ENCODE measurements at places on chromosomes 4 and X.

DNA sequence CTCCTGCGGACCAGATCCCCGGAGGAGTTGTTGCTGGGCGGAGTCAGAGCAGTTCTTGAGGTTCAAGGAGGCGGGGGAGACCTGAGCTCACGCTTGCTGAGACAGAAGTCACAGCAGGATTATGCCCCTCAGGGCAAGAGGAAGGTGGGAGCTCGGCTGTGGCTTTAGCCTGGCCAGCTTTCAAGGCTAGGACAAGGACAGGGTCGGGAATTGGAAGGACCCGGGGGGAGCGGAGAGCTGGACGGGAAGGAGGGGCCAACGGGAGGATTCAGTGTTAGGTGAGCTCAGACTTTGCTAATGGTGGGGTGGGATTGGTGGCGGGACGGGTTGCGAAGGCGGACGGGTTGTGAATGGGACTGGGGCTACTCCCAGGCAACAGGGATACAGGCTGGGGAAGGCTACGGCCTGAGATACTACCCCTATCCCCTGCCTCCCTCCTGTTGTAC lies at the start of gene RIBC1:
RIBC1 (plus strand) TSS at position 13 of the 446 bp plus-strand sequence. CDS start 3,404 bp downstream, outside the sequence.
- no peak for DNase-seq

DNA sequence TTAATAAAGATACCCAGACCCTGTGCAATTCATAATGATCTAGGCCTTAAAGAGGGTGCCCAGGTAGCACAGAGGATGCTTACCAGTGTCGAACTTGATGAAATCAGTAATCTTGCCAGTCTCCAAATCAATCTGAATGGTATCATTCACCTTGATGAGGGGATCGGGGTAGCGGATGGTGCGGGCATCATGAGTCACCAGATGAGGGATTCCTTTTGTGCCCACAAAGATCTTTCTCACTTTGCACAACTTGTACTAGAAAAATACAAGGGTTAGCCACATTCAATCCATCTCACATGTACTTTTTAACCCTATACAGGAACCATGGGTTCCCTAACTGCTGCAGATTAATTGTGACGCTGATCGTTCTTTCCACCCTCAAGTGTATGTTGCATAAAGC lies 3.3 kb downstream of the RPS4X start:
- DNase-seq: no peak

- no peak for DNase-seq
These were observed 1591.4 kb upstream of the PCDH7 start for GRCh38 chr4:29128810-29129209.

DNA sequence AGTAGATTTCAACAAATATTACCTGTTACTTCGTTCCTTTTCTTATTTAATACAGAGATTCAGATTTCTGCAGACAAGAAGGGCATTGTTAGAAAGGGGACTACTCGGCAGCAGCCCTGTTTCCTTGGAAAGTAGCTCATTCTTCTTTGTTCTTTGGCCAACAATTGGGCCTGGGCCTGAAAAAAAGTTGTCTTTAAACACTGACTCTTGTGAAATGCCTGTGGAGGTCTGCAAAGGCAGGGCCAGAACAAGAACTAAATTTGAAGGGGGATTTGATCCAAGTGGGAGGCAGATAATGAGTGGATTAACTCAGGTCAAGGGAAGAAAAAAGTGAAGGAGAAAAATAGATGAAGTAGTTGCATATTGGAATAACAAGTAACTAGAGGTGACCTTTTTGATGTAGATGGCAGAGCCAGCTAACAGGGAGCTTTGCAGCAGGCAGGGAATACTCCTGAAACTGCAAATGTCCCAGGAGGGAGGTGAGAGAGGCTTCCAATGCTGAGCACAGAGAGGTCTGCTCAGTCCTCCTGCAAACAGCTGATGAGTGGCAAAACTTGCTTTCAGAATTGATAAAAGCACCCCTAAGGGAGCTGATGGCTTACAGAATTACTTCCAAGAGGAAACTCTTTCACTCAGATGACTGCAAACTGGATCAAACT lies 393.2 kb upstream of the HS3ST1 start:
- no peak for DNase-seq

- DNase-seq: no peak
These were observed 101.3 kb downstream of the DCHS2 start for GRCh38 chr4:154390324-154390723.

GRCh38 chr4:8850830-8851188 lies 20.8 kb downstream of the HMX1 start:
- no peak for DNase-seq

DNA sequence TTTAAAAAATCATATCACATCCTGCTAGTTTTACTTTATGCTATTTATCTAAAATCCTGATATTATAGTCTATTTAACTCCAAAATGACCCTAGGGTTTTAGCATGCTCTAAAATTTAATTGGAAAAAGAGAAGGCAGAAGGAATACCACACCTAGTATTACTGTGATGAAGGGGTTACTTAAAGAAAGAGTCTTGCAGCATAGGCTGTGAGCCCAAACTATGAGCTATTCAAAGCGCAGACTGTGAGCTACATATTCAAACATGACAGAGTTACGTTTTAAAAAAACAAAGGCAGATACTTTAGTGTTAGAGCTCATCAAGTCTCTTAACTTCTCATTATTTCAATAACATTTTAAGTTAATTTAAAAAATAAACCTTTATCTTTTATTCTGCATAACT lies 247.7 kb upstream of the ETNPPL start:
- no peak for DNase-seq

GRCh38 chr4:189765301-189765700 lies 175.4 kb upstream of the FRG1 start:
- DNase-seq: no peak

- no peak for DNase-seq
These were observed 309.9 kb downstream of the ARAP2 start for GRCh38 chr4:35934320-35934981.

DNA sequence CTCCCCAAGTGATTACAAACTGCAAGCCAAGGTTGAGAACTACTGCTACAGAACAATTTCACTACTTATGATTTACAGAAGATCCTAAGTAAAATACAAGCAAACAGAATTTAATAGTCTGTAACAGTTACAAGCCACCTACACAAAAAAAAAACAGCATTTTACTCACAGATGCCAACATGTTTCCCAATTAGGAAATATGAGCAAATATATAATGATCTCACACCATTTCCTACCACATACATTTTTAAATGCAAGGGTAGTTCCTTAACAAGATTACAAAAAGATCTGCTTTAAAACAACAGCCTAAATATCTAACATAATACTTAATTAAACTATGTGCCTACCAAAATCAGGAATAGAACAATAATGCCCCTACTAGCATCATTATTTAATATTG lies 63.4 kb downstream of the EFHC2 start:
- DNase-seq: no peak

- no peak for DNase-seq
These were observed 19.7 kb upstream of the ABCG2 start for GRCh38 chr4:88177983-88178625.

DNA sequence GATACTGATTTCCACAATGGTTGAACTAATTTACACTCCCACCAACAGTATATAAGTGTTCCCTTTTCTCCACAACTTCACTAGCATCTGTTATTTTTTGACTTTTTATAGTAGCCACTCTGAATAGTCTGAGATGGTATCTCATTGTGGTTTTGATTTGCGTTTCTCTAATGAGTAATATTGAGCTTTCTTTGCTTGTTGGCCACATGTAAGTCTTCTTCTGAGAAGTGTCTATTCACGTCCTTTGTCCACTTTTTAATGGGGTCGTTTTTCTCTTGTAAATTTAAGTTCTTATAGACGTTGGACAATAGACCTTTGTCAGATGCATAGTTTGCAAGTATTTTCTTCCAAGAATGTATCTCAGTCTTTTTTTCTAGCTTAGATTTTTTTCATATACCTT lies 10.0 kb downstream of the FBXW7 start:
- no peak for DNase-seq

GRCh38 chr4:168879188-168879587 lies 130.9 kb downstream of the CBR4 start:
- no peak for DNase-seq

- no peak for DNase-seq
These were observed 5.3 kb upstream of the SHISA3 start for GRCh38 chr4:42391981-42392380.

DNA sequence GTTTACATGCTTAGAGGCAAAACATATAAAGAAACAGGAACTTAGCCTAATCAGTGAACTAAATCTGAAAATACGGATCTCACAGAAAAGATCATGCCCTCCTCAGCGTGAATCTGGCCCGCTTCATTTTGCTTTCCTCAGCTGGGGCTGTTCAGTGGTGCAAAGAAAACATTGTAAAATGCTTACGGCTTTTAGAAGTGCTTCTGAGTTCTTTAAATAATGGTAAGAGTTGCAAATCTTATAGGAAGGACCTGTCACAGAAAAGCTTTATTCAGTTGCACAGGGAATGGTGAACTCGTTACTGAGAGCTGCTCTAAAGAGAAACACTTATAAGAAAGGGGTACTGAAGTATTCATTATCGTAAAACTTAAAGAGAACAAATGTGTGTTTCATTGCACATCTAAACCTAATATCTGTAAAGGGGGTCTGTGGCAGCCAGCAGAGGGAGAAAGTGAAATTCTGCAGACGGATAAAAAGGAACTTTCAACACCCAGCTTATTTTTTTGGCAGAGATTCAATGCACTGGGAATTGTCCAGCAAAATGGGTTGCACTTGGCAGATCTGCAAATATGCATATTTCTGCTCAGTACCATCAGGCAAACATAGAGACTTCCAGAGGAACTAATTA lies 139.2 kb upstream of the ANK2 start:
- no peak for DNase-seq

DNA sequence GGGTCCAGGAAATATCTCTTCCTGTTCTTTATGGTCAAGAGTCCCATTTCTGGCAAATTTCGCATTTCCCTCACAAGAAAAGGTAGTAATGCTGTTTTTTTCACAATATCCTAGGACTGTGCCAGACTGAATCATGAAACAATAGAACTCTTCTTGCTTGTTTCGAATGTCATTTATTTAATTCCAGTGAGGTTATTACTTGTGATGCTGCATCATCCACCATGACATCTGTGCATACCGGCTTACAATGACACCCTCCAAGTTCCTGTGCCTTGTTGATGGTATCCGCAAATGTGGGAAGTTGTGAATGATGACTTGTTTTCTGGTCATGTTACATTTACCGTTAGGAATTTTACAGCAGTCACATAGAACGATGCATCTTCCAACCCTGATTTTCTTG lies 42.9 kb upstream of the SPRY1 start:
- DNase-seq: no peak

- DNase-seq: no peak
These were observed 104.8 kb downstream of the GASK1B start for GRCh38 chr4:158068068-158068467.

- DNase-seq: no peak
These were observed 578.0 kb downstream of the BCOR start for GRCh38 chrX:39519566-39520301.

- no peak for DNase-seq
These were observed 300.7 kb downstream of the ARAP2 start for GRCh38 chr4:35943606-35944005.

DNA sequence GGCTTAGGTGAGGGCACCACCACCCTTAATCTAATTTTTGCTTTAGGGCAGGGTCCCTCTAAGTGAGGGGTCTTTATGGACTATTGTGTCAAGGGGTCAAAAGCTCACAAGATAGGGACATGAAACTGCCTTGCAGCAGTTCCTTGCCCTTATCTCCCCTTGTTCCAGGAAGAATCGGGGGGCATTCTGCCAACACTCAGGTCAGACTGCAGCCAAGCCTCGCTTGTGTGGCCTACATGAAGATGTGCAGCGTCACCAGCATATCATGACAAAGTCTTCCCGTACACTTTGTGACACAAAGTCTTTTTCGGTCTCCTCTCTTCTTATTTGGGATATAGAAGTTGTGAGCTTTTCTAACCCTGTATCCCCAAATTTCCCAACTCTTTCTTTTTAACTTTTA lies 17.5 kb upstream of the USP9X start:
- DNase-seq: no peak

DNA sequence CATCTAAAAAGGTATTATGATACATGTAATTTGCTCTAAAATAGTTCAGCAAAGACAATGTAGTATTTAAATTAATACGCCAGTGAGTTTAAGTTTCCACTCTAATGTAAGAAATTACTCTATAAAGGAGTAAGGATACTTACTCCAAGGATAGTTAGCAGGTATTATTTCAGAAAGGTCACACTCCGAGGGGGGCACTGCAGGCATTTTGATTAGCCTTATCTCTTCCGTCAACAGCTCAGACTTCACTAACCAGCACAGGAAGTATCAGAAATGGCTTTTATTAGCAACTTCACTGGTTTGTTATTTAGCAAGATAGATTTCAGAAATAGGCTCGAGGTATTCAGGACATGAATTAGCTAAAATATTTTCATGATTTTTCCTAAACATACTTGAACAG lies 127.0 kb downstream of the COX18 start:
- DNase-seq: no peak

DNA sequence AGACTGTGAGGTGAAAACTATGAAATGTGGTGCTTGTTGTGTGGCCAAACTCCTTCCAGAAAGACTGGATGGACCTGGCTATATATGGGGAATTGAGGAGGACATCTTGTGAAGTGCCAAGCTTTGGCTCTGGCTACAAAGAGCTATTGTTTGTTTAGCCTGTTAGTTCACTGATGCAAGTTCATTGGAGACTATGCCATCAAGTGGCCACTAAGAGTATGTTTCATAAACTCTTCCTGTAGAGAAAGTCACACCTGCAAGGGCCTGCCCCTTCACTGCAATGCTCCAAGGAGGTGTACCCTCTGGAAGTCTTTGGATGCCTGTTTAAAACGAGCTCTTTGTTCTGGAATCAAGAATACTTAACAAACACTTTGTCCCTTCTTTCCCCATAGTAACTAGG lies 382.0 kb downstream of the GABRG1 start:
- DNase-seq: no peak

GRCh38 chrX:47321823-47322371 lies 48.5 kb upstream of the ZNF157 start:
- no peak for DNase-seq

GRCh38 chr4:11614426-11614825 lies 185.7 kb upstream of the HS3ST1 start:
- DNase-seq: no peak

- no peak for DNase-seq
These were observed 71.2 kb downstream of the LNX1 start for GRCh38 chr4:53520116-53520515.

- no peak for DNase-seq
These were observed 204.1 kb upstream of the DMD start for GRCh38 chrX:33415459-33415858.

- no peak for DNase-seq
These were observed 16.8 kb downstream of the CD38 start for GRCh38 chr4:15794905-15795304.

DNA sequence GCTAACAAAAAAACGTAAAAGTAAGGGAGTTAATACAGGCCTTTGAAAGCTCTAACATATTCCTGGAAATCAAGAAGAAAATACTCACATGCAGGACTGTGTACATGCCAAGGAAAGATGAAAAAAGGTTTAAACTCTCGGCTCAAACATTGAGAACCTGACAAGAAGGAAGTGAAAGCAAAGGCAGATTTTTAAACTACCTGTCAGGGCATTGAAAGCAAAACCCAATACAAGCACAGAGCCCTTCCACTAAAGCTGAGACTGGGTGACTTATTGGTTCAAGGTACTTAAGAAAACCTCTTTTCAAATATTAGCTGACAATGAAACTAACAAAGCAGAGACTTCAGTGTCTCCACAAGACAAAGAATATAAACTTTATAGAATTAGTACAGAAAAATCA lies 313.0 kb upstream of the GRID2 start:
- DNase-seq: no peak

GRCh38 chrX:378443-378842 lies 8.3 kb downstream of the PPP2R3B start:
- no peak for DNase-seq

GRCh38 chr4:110636171-110636679 lies 13.3 kb upstream of the PITX2 start:
- no peak for DNase-seq

- no peak for DNase-seq
These were observed 171.1 kb downstream of the PDGFRA start for GRCh38 chr4:54400188-54400587.

All from NCI-H1436 treated with DMSO at 0.1 percent for 48 hours (cell line).